A549 treated with ZK216348 at 1 μM for 4 hours (cell line): ENCODE measurements at places on chromosomes 3 and 15. TPM values are rescaled to one million over a fixed set of nuclear protein-coding genes. Genes with fewer than 3 reads are reported as not detected.

The FOXB1 gene
- total RNA-seq, result not detected in 5 replicates

The SAXO2 gene
- 1.5 to 5.0 TPM (median 1.7 TPM) in 5 replicates for total RNA-seq

The GABRA5 gene
- 84.5 to 124 TPM (median 113 TPM) in 5 replicates for total RNA-seq

The ADAMTS7 gene
- total RNA-seq, result 3.0 to 9.7 TPM (median 7.5 TPM) in 5 replicates

The NAALADL2 gene
- 0.24 TPM in 1 of 5 replicates, not detected in the others for total RNA-seq

The NISCH gene
- 10.9 to 17.3 TPM (median 14.4 TPM) in 5 replicates for total RNA-seq

The CPLX3 gene
- total RNA-seq, result 0.07 TPM in 1 of 5 replicates, not detected in the others

The HTR3E gene
- not detected in 5 replicates for total RNA-seq
